ENCODE measurements at places on chromosomes 6 and 20.

GRCh38 chr6:34358389-34358905 lies 34.0 kb downstream of the NUDT3 start:
- no peak for DNase-seq

DNA sequence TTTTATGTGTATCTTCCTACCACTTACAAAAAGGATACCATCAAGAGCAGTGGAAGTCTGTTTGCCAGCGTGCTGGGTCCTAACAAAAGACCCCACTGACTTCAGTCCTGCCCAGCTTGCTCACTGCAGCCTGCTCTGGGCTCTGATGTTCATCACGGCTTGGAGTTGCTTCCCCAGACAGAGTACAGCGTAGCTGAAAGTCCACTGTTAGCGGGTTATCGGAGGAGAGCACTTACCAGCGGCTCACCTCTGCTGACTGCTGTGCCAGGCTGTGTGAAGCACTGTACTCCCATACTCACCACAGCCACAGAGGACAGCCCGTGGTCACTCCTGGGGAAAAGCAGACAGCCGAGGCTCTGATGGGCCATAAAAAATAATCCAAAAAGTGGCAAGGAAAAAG lies 40.2 kb downstream of the CTCFL start:
- no peak for DNase-seq

DNA sequence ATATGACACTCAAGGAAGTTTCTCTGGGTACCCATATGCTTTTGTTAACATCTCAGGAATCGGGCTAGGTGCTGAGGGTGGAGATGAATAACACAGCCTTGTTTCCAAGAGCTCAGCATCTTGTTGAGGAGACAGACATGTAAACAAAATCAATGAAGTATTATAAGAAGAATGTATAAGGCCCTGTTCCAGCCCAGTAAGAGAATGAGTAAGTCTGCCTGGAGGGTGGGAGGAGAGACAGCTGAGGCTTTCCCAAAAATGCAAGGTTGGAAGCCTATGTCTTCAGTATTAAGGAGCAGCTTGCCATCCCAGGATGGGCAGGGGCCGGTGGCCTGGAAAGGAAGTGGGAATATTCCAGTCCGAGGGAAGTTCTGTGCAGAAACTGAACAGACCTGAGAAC lies 615.3 kb upstream of the BTBD3 start:
- no peak for DNase-seq

DNA sequence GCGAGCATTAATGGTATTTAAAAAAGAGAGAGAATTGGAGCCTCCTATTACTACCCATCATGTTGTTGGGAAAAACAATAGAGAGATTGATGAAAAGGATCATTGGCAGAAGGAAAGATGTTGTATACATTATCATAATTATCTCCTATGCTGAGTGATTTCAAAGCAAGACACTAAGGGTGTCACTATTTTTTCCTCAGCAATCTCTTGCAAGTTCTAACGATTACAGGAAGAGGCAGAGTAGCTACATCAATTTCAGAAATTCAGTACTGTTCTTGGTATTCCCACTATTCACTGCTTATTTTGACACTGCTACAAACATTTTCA lies 891.2 kb downstream of the C6orf118 start:
- DNase-seq: no peak

- no peak for DNase-seq
These were observed 20.4 kb downstream of the PTPRK start for GRCh38 chr6:128500014-128500413.

- peak; percentile 70 for DNase-seq
These were observed 28.8 kb downstream of the PDE7B start for GRCh38 chr6:135880066-135880972.

- DNase-seq: peak; percentile 31
These were observed 28.7 kb downstream of the ECT2L start for GRCh38 chr6:138824482-138825144.

GRCh38 chr6:116764961-116765841 lies at the start of gene FAM162B:
Gene FAM162B (minus strand): TSS chr6:116765719. CDS start chr6:116765576, 143 bp downstream.
- no peak for DNase-seq

DNA sequence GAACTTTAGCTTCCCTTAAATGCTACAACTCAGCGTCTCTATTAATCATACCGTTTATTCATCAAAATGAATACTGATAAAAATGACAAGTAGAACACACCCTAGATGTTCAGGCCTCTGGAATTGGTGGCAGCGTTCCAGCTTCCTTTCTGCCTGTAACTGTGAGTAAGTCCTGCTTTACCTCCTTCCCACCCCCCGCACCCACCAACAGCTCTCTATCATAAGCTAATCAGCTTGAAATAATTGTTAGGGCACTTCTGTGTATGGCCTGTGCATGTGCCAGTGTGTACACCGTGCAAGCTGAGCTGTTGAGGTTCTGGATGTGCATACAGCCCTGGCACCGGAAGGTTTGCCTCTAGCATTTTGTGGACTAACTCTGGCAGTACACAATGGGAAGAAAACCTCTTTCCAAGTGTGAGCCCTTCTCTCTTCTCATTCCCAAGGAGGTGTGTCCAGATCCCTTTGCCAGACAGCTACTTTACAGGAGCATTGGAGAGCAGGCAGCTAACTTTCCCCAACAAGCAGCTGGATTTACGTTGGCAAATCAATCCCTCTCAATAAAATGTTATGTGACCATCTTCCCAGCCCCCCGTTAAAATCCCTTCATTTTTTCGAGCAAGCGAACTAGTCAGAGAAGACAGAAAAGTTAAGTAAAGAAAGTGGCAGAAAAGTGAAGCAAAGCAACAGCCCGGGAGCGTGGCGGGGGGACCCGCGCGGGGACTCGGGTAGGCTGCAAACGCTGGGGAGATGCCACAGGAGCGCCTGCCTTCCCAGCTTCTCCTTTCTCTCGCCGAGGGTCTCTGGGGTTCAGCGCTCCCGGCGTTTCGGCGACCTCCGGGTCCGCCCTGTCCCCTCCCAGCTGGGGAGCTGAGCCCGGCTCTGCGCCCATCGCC lies 803 bp upstream of the ADGRG6 start:
- no peak for DNase-seq

DNA sequence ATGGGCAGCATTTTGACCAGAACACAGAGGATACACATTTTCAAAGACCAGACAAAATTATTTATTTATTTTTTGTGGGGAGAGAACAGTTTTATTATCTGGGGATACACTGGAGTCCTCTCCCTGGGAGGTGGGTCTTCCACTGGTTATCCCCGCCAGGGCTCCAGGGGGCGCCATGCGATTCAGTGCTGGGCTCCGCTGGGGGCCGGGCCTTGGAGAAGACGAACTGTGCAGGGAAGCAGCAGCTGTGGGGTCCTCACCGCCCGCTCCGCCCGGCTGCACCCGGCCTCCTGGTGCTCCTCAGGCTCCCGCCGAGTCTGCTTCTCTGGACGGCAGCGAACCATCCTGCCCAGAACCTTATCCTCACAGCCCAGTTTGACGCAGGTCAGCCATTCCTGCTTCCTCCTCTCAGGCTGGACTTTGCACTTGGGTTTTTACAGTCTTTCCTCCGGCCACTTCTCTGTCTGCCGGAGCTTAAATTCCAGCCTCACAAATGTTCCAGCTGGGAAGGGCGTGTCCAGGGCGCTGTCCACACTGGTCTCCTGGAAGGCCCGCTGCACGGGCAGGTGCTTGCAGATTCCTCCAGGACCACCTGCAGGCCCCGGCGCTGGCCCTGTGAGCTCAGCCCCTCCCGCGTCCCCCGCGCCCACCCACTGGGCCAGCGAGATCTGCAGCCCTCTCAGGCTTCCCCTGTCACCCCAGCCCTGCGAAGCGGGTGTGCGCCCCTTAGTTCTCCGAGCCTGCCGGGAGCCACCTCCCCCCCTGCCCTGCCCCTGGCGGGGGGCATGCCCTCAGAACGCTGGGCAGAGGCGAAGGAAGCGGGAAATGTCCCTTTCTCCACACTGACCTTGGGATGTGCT lies 1830.0 kb upstream of the DEFB115 start:
- DNase-seq: no peak

- DNase-seq: no peak
These were observed 17.2 kb upstream of the SH3BGRL2 start for GRCh38 chr6:79613912-79614311.

- DNase-seq: no peak
These were observed 297.5 kb downstream of the SOX4 start for GRCh38 chr6:21891080-21891479.

Measured in activated CD4-positive, alpha-beta T cell treated with anti-CD3 and anti-CD28 coated beads, Interleukin-2, amount 50 U/mL, for 16 hours (primary cell).